ENCODE measurements at places on chromosomes 11 and 22.

DNA sequence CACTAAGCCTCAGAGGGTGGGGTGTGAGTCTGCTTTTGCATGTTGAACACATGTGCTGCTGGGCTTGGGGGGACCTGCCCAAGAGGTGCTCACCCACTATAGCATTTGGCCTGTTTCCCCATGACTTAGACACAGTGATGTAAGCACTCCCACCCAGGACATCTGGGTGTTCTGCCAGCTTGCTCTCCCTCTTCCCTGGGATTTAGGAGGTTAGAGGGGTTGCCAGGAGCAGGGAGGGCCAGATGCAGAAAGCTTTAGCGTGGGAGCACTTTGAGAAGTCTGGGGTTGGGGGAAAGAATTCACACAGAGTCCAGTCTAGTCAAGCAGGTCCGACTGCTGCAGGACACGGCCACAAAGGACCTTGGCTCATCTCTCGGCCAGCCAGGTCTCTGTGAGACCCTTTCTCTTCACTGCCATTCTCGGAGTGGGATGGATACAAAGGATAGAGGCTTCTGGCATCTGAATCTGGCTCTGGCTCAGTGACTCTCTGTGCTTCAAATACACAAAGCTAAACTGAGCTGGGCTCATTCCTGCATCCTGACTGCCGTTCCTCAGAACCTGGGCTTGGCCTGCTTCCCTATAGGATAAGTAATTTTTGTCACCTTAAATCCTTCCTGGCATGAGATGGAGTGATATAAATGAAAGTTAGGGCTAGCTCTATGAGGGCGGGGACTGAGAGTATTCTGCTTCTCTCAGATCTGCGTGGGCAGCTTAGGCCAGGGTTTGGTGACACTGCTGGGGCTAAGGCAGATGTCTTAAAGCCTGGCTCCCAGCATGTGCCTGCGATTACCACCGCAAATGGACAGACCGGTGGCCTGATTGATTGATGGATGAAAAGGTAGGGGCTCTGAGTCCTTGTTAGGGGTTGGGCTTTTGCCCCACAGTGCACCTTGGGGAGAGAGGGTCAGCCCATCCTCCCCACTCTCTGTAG, 14.5 kb downstream of the USP2 start:
- no peak for DNase-seq

- DNase-seq: no peak
Observed at GRCh38 chr11:119585043-119585781, 143.8 kb downstream of the NECTIN1 start.

GRCh38 chr11:57405271-57405860, 14.9 kb upstream of the PRG2 start:
- no peak for DNase-seq

- DNase-seq: no peak
Observed at GRCh38 chr22:45775062-45775461, 103.4 kb downstream of the ATXN10 start.

DNA sequence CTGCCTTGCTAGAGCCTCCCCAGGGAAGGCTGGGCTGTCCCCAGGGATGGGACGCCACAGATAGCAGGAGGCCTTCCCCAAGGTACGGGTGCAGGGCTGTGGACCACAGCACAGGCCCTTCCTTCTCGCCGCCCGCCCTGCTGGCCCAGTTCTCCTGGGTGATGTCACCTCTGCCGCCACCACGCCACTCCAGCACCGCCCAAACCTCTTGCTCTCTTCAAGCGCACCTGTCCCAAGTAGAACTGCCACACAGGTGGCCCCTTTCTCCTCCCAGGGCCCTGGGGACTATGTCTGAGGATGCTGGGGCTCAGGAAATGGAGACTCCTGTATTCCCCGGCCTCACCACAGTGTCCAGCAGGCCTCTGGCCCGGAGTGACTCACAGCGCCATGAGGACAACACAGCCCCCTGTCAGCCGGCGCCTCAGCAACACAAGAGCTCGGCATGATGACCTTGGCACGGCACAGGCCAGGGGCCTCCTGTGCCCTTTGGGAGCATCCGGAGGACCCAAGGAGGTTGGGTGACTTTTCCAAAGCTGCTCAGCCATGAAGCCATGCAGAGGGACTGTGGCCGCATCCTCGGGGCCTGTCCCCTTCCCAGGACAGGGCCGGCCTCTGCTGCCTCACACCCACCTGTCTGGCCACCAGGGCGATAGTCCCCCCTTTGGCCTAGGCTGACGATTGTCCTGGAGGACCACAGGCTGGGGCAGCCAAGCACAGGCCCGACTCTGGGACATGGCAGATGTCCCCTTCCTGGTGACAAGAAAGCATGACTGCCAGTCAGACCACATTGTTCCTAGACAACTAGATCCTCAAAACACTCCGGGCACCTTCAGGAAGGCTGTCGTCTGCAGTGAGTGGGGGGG, 1023.5 kb downstream of the BRD1 start:
- no peak for DNase-seq

GRCh38 chr11:119686177-119686882, 42.7 kb downstream of the NECTIN1 start:
- no peak for DNase-seq

DNA sequence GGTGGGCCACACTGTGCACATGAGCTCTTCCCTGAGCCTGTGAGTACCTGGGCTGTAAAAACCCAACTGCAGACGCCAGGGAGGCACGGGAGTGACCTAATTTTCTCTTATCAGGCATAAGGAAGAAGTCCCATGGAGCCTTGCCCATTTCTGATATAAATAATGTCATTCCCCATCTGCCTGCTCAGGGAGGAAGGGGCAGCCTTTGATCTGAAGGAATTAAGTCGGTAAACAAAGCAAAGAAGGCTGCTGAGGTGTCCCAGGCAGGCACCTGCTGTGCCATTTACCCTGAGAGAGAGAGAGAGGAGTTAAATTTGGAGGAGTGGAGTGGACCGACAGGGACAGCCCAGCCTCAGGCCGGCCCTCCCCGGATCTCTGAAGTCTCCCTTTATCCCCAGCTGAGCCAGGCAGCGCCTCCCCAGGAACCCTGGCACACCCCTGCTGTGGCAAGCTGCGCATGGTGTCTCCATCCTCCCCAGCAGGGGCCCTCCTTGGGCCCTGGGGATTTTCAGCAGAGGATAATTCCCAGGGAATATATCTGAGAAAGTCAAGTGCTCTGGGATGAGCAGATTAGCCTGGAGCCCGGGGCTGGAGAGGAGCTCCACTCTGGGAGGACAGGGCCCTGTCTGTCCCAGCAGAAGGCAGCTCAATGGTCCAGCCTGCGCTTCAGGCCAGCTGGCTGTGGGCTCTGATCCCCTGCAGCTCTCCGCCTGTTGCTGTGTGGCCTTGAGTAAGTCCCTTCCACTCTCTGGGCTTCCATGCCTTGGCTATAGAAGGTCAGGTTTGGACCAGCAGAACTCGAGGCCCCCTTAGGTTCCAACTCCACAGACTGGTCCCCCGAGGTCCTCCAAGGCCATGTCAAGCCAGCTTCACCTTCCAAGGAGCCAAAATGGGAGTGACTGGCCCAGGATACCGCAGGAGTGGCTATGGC, 17.5 kb upstream of the CABP7 start:
- DNase-seq: peak; percentile 32

GRCh38 chr11:130442737-130443136, 5.7 kb upstream of the ADAMTS15 start:
- no peak for DNase-seq

- no peak for DNase-seq
Observed at GRCh38 chr11:35624781-35625180, 6.5 kb downstream of the FJX1 start.

- DNase-seq: no peak
Observed at GRCh38 chr11:61106894-61107470, 4.7 kb downstream of the CD5 start.

DNA sequence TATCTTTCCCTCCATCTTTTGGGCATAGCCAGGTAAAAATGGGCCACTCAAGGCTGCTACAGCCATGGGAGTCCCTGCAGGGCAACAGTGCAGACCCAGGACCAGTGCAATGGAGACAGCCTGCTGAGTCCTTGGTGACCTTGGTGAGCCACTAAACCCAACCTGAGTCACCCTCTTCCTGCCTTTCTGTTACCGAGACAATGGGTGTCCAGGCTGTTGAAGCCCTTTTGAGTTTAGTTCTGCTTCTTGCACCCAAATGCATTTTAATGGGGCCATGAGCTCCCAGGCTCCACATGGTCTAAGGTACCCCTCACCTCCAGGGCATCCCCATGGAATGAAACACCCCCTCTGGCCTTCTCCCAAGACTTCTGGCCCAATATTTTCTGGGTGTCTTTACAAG, 874 bp upstream of the PLAAT4 start:
- DNase-seq: no peak

- DNase-seq: no peak
Observed at GRCh38 chr11:27699926-27700350, 317 bp downstream of the BDNF start.

DNA sequence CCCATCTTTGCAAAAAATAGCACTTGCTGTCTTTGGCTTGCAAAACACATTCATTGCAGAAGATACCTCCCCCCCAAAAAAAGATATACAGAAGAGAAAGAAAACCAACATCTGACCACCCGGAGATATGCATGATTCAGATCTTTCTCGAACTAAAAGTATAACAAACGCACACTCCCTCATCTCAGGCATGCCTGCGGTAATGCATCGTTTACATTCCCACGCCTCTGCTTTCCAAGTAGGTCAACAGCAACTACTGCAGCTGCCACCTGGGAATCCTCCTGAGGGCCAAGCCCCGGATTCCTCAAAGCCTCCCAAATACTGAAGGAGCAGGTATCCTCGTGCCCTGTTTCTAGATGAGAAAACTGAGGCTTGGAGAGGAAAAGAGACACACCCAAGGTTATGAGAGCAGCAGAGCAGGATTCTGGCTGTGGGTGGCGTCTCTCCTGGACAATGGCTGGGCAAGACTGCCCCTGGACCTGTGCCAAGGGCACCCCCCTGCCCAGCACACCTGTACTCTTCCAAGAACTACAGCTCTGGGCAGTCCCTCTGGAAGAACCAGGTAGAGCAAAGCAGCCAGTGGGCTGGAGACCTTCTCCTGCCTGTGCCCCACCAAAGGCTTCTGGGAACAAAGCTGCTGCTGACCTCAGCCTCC, 38.1 kb downstream of the NUP50 start:
- no peak for DNase-seq

DNA sequence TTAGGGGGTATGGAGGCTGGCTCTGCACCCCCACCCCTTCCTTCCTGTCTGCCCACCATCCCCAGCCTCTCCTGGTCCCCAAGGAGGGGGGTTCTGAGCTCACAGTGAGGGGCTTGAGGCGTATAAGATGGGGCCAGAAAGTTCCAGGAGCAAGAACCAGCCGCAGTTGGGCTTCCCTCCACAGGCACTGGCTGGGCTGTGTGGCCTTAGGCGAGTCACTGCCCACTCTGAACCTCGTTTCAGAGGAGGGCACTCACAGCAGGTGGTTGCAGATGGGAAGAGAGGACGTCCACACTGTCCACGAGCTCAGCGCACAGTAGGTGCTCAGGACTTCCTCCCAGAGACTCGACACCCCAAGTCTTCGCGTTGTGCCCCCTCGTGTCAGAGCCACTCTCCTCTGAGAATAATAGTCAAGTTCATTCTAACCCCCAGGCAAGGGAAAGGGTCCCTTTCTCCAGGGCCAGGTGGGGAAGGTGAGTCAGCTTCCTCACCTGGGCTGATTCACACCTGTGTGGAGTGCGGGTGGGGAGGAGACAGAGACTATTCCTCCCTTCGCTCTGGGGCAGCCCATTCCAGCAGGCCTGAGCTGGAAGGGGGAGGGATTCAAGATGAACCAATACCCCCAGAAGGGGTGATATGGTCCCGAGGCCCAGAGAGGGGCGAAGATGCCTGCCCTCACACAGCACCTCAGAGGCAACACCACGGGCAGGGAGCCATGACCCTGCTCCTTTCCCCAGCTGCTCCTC, 29.3 kb downstream of the RPL3 start:
- no peak for DNase-seq

DNA sequence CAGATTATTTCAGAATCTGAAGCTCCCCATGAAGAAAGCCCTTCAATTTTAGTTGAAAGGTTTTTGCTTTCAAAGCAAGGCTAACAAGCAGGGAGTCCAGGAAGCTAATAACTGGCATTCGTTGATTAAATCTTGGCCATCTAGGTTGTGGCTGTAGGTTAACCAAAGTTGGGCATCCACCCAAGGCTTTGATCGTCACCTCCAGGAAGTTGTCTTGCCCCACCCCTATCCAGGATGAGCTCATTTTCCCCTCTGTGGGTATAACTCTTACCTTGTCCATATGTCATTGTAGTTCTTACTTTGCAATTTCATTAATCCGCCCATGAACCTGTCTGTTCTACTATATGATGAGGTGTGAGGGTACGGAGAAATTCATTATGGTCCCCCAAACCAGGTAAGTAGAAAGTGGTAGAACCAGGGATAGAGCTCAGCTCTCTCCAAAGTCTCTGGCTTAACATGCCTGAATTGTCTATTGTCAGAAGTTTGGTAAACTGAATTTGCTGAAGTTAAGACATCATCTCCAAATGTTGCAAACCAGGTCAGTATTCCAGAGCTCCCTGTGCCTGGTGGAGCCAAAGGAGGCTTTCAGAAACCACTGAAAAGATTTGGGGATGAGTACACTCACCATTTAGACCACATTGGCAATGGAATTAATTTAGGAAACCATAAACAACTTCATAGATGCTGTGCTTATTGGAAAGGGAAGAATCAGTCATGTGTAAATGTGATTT, 97.1 kb downstream of the CD44 start:
- no peak for DNase-seq

GRCh38 chr11:112334381-112334780, 73.7 kb upstream of the PLET1 start:
- DNase-seq: no peak

GRCh38 chr11:92941676-92942571, 27.5 kb upstream of the MTNR1B start:
- DNase-seq: peak; percentile 11
